ENCODE measurements at places on chromosomes 1 and 21. TPM values are rescaled to one million over a fixed set of nuclear protein-coding genes. Genes with fewer than 3 reads are reported as not detected.

GRCh38 chr1:184757406-184757805, 2.7 kb upstream of the EDEM3 start:
- no peak for DNase-seq

- DNase-seq: peak; percentile 89
Measured at GRCh38 chr1:47333922-47334764, 553 bp downstream of the CMPK1 start.

DNA sequence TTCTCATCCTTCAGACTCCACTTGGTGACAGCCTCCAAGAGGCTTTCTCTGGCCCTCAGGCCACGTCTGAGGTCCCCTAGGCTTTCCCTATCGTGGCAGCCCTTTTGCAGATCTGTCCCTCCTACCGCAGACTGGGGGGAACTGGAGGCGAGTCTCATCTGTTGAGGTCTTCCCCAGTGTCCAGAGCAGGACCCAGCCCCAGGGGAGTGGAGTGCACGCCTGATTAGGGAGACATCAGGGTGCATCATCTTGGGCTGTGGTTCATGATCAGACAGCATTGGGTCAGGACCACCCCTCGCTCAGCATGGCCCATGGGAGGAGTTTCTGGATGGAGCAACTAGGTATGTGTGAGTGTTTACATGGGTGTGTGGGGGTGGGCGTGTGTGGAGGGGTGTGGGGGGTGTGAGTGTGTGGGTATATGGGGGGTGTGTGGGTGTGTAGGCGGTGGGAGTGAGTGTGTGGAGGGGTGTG, 8.5 kb upstream of the MATN1 start:
- no peak for DNase-seq

The PGLYRP4 gene
- total RNA-seq: not detected

The LCE2A gene
- total RNA-seq: not detected

The RPS6KA1 gene
- 153 TPM for total RNA-seq
